Progenitor cell of endocrine pancreas (in vitro differentiated cells): ENCODE measurements at places on chromosomes 11 and 22.

DNA sequence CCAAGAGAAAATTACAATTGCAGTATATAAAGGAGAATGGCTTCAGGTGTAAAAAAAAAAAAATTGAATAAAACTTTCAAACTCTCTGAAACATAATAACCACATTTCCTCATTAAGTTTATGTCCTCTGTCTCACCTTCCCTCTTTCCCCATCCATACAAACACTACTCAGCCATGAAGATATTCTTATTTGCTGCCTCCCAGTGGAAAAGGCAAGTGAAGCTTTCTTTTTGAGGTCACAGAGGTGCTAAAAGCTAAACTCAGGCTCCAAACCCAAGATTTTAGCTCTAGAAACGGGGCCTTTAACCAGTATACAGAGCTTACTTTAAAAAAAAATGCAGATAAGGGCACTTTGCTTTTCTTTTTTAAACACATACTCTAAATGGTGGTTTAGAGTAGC, 1568.5 kb downstream of the FAM181B start:
- DNase-seq, result no peak

DNA sequence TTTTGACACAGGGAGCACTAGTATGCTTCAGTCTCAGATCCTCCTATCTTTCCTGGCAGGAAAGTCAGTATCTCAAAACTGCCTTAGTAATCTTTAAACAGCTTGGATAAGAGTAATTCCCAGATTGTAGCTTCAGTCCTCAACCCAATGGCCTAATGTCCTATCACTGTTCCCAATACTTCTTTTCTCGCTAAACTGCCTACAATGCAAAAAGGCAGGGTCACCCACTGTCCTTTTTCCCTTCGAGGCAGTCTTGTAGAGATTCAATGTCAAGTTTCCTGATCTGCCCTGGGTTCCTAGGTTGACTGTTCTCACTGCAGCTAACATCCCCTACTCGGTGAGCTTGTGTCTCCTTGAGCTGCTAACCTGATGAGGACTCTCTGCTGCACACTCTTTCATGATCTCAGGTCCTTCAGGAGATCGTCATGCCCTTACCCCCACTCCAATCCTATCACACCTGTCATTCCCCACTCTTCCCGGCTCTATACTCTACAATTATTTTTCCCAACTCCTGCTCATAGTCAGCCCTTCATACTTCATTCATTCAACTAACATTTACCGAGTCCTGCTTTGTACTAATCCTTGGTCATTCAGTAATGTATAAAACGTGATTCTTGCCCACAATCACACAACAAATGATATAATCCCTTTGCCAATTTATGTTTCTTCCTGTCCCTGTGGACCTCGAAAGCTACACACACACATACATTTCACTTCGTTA, 904 bp downstream of the C2CD3 start:
- DNase-seq, result no peak

- DNase-seq, result no peak
These were observed 18.1 kb downstream of the MAML2 start for GRCh38 chr11:96324912-96325311.

- no peak for DNase-seq
These were observed 13.5 kb downstream of the CD59 start for GRCh38 chr11:33722590-33723234.

GRCh38 chr22:26182723-26183122, 13.5 kb downstream of the SEZ6L start:
- DNase-seq, result no peak
